ENCODE measurements at places on chromosomes 5 and 9. TPM values are rescaled to one million over a fixed set of nuclear protein-coding genes. Genes with fewer than 3 reads are reported as not detected.

FAM221B gene
- total RNA-seq, result not detected

CANX gene
- total RNA-seq, result 707 TPM

CSF1R gene
- 0.05 TPM for total RNA-seq

SLC25A2 gene
- 0.28 TPM for total RNA-seq

PRRX2 gene
- total RNA-seq, result 6.3 TPM

SHC3 gene
- 1.7 TPM for total RNA-seq

SPATA31D1 gene
- total RNA-seq, result not detected

CDC20B gene
- total RNA-seq, result 0.08 TPM

OBP2A gene
- not detected for total RNA-seq

RORB gene
- total RNA-seq, result 0.08 TPM

CORO2A gene
- 2.0 TPM for total RNA-seq

GABRP gene
- total RNA-seq, result not detected

MARCOL gene
- not detected for total RNA-seq

F2RL2 gene
- 0.13 TPM for total RNA-seq

MACROH2A1 gene
- total RNA-seq, result 162 TPM

GRCh38 chr5:125227333-125228095, 481.1 kb upstream of the ZNF608 start:
- DNase-seq, result no peak
- no peaks in the 10 kb centered on the region for H3K36me3 ChIP-seq
- H3K4me3 ChIP-seq, result no peak overlapping the region
- H3K27me3 ChIP-seq, result no peaks in the 10 kb centered on the region

DNA sequence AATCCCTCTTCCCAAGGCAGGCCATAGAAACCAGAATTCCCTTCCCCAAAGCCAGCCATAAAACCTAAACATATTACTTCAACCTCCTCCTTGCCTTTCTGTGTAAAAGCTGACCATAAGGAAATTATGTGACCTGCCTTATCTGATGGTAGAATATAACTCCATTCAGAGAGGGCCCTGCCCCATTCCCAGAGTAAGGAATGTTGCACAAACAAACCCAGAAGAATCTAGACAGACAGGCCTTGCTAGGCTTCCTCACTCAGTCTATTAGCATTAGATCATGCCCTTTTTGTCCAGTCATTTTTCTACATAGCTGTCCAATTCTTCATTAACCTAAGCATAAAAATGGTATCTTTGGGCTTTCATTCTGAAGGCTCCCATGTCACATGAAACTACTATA, 17.8 kb upstream of the IFNB1 start:
- H3K4me3 ChIP-seq, result no peak overlapping the region
- no peaks in the 10 kb centered on the region for H3K36me3 ChIP-seq
- H3K27ac ChIP-seq, result no peak overlapping the region
- no peaks in the 10 kb centered on the region for H3K4me1 ChIP-seq
- no peaks in the 10 kb centered on the region for H3K27me3 ChIP-seq

GRCh38 chr9:136750526-136750925, 2.2 kb upstream of the LCN6 start:
- H3K36me3 ChIP-seq, result no peaks in the 10 kb centered on the region
- DNase-seq, result no peak
- no peak overlapping the region for H3K4me3 ChIP-seq
- no peaks in the 10 kb centered on the region for H3K4me1 ChIP-seq

DNA sequence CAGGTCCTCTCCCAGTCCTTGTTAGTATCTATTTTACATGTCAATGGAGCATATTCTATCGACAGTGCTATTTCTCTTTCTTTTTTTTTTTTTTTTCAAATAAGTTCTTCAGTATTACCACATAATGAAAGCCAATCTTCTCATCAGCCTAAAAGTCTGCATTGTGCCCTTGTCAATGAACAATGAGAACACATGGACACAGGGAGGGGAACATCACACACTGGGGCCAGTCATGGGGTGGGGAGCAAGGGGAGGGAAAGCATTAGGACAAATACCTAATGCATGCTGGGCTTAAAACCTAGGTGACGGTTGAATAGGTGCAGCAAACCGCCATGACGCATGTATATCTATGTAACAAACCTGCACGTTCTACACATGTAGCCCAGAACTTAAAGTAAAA, 47.7 kb upstream of the TEX48 start:
- H3K27me3 ChIP-seq, result no peaks in the 10 kb centered on the region
- DNase-seq, result no peak
- H3K4me1 ChIP-seq, result no peaks in the 10 kb centered on the region
- H3K36me3 ChIP-seq, result no peaks in the 10 kb centered on the region

GRCh38 chr5:72654231-72654630, 147.0 kb upstream of the ZNF366 start:
- H3K36me3 ChIP-seq, result no peaks in the 10 kb centered on the region
- no peaks in the 10 kb centered on the region for H3K27me3 ChIP-seq
- no peaks in the 10 kb centered on the region for H3K4me1 ChIP-seq
- H3K4me3 ChIP-seq, result no peak overlapping the region
- H3K27ac ChIP-seq, result no peak overlapping the region
- DNase-seq, result no peak

- H3K4me3 ChIP-seq, result no peak overlapping the region
- DNase-seq, result no peak
- H3K27me3 ChIP-seq, result no peaks in the 10 kb centered on the region
- no peaks in the 10 kb centered on the region for H3K4me1 ChIP-seq
- H3K27ac ChIP-seq, result no peak overlapping the region
These were observed 267.2 kb upstream of the DAB2 start for GRCh38 chr5:39691993-39692392.

GRCh38 chr5:153513156-153513555, 22.7 kb downstream of the GRIA1 start:
- no peaks in the 10 kb centered on the region for H3K4me1 ChIP-seq
- DNase-seq, result no peak
- H3K4me3 ChIP-seq, result no peak overlapping the region
- H3K27ac ChIP-seq, result no peak overlapping the region
- H3K27me3 ChIP-seq, result no peaks in the 10 kb centered on the region
- no peaks in the 10 kb centered on the region for H3K36me3 ChIP-seq

DNA sequence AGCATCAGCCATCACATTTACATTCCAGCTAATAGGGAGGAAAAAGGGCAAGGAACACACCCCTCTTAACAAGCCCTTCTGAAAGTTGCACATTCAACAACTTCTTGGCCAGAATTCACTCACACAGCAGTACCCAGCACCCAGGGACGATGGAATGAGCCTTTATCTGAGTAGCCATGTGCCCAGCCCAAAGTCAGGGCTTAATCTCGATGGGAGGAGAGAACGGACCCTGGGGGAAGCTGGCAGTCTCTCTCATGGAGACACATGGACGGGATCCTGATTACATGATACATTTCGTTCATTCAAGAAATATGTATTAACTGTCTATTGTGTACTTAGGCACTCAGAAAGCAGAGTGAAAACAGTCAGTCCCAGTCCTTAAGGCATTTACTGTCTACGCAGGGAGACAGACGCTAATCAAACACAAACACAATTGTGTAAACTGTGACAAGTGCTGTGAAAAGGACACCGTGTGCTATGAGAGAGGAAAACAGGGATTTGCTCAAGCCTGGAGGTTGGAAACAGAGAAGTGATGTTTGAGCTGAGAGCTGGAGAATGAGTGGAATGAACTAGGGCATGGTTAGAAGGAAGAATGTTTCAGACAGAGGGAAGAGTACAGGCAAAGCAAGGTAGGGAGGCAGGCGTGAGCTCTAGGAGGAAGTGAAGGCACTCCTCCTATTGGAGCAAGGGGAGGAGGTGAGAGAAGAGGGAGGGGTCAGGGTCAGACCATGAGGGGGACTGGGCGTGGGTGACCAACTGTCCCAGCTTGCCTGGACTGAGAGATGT, 7.4 kb downstream of the OTULINL start:
- peaks cover 27% of the 10 kb centered on the region for H3K27me3 ChIP-seq
- no peak overlapping the region for H3K4me3 ChIP-seq
- H3K4me1 ChIP-seq, result no peaks in the 10 kb centered on the region
- DNase-seq, result no peak
- no peak overlapping the region for H3K27ac ChIP-seq

- H3K27me3 ChIP-seq, result no peaks in the 10 kb centered on the region
- no peak overlapping the region for H3K4me3 ChIP-seq
- no peak for DNase-seq
- no peaks in the 10 kb centered on the region for H3K36me3 ChIP-seq
These were observed 610.6 kb upstream of the GRAMD2B start for GRCh38 chr5:125812651-125813050.

DNA sequence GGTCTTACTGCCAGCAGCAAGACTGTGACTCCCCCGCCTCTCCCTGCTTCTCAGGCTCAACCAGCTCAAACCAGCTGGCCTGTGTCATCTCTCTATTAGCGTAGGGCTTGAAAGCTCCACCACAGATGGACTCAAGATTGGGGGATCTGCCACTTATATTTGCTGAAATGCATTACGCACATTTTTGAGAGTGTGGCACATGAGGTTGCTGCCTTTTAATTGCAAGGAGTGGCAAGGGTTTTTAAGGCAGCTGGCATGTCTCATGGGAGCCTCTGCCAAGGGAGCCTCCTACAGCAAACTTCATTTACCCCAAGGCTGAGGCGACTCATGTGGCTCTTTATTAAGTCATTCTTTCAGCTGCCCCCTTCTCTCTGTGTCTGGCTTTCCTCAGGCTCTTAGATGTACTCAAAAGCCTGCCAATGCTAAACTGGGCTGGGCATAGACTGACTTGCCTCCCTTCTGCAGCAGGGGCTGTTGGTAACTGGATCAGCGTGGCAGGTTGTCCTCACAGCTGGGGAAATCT, 219.3 kb downstream of the SMARCA2 start:
- no peaks in the 10 kb centered on the region for H3K36me3 ChIP-seq
- H3K27ac ChIP-seq, result no peak overlapping the region
- no peak overlapping the region for H3K4me3 ChIP-seq
- no peaks in the 10 kb centered on the region for H3K27me3 ChIP-seq
- H3K4me1 ChIP-seq, result no peaks in the 10 kb centered on the region
- no peak for DNase-seq

- H3K4me1 ChIP-seq, result no peaks in the 10 kb centered on the region
- H3K27ac ChIP-seq, result no peak overlapping the region
- no peaks in the 10 kb centered on the region for H3K27me3 ChIP-seq
These were observed 112.0 kb downstream of the HSD17B3 start for GRCh38 chr9:96189995-96190394.

DNA sequence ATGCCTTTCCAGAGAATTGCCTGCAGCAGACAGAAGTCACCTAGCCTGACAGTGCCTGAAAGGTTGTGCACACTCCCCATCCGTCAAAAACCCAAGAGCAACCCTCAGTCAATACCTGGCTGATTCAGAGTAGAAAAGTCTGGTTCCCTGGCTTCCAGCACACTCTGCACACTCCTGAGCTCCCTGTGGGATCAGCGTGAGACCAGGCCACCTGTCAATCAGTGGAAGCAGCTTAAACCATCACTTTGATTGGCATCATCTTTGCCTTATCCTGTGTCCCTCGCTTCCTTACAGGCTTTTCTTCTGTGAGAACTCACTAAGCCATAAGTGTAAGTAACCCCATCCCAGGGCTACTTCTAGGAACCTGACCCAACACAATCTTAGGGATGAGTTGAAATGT, 109.8 kb downstream of the ACTL7B start:
- no peaks in the 10 kb centered on the region for H3K4me1 ChIP-seq
- DNase-seq, result no peak
- H3K27me3 ChIP-seq, result no peaks in the 10 kb centered on the region

- peaks cover 2% of the 10 kb centered on the region for H3K36me3 ChIP-seq
- peak overlapping the region; percentile 56 for H3K4me3 ChIP-seq
- peaks cover 23% of the 10 kb centered on the region for H3K4me1 ChIP-seq
- H3K27me3 ChIP-seq, result no peaks in the 10 kb centered on the region
These were observed 708 bp downstream of the RXRA start for GRCh38 chr9:134326724-134327601.

- DNase-seq, result no peak
- no peaks in the 10 kb centered on the region for H3K4me1 ChIP-seq
- H3K36me3 ChIP-seq, result no peaks in the 10 kb centered on the region
- no peak overlapping the region for H3K4me3 ChIP-seq
These were observed 17.8 kb downstream of the TBCA start for GRCh38 chr5:77758141-77758938.

- H3K4me1 ChIP-seq, result no peaks in the 10 kb centered on the region
- no peak overlapping the region for H3K4me3 ChIP-seq
- H3K36me3 ChIP-seq, result no peaks in the 10 kb centered on the region
- no peak for DNase-seq
These were observed 263.6 kb upstream of the C9orf72 start for GRCh38 chr9:27836661-27837401.

- H3K4me1 ChIP-seq, result no peaks in the 10 kb centered on the region
- H3K27ac ChIP-seq, result no peak overlapping the region
- no peak overlapping the region for H3K4me3 ChIP-seq
- no peaks in the 10 kb centered on the region for H3K27me3 ChIP-seq
These were observed 2.8 kb upstream of the AMBP start for GRCh38 chr9:114080773-114081440.
